Activated CD4-positive, alpha-beta T cell treated with anti-CD3 and anti-CD28 coated beads, Interleukin-2, Interleukin-4, amounts not matched to agents 100 ng/mL and 50 ng/mL, durations not matched to agents 16 hours and 8 hours (primary cell): ENCODE measurements at places on chromosomes 12 and 14.
A peak's percentile ranks its signal among the peaks of the same experiment; 100 is the strongest.

DNA sequence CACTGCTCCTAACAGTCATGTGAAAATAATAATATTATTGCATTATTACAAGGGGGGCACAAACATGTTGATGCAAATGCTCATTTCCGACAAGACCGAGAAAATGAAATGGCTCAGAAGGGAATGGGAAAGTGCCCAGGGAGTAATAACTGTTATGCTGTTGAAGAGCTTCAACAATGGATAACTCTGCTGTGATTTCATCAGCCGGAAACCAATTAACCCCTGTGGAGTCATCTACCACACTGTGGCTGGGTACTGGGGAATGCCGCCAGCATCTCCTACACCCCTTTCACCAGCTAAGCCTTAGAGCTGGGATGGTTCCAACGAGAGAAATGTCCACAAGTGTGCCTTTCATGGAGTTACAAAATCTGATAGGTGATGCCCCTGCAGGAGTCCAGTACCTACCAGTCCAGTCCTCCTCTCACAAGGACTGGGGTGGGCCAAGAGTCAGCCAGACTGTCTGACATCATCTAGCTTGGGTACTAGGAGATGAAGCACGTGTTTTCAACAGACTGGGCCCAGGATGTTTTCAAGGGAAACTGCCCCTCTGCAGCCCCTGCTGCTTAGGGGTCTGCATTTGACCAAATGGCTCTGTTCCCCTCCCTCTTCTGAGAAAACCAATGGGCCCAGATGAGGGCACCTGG, 509.3 kb upstream of the CCDC196 start:
- no peak for DNase-seq

- DNase-seq, result no peak
These were observed 1.1 kb upstream of the MYO1A start for GRCh38 chr12:57051011-57051410.

GRCh38 chr12:44972746-44973421, 78.0 kb downstream of the DBX2 start:
- peak; percentile 11 for DNase-seq

GRCh38 chr14:70183991-70184390, 4.8 kb downstream of the SLC8A3 start:
- DNase-seq, result no peak

- no peak for DNase-seq
These were observed 10.0 kb downstream of the SLC39A9 start for GRCh38 chr14:69408331-69408960.

- no peak for DNase-seq
These were observed 9.7 kb upstream of the ZDHHC22 start for GRCh38 chr14:77151245-77151644.

GRCh38 chr14:52103416-52103815, 34.6 kb upstream of the NID2 start:
- no peak for DNase-seq

GRCh38 chr12:778615-779014, 26.2 kb downstream of the WNK1 start:
- DNase-seq, result no peak

DNA sequence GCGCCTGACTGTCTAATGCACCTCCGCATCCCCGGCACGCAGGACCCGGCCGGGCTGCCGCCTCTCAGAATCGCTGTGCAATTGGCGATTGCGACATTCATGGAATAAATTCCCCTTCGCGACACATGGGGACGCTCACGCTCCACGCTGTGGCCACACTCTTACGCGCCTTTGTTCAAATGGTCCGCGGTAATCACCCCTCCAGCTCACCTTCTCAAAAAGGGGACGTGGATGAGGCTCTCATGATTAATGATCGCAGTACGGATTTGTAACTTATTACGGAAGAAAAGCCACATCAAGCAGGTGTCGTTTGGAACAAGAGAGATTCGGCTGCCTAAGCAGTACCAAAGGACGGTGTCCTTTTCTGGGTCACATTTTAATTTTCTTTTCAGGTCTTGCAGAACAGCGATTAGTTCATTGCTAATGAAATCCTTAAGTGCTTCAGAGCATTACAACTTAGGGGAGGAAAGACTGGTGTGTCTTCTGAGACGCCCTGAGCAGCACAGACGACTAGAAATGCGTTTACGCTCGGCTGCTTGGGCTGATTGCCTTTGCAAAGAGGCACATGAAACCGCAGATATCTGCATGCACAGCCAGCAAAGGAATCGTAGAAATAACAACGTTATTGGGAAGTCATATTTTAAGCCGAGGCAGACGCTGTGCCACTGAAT, 37.3 kb upstream of the ADGRD1 start:
- DNase-seq, result peak; percentile 6

- no peak for DNase-seq
These were observed 167.5 kb upstream of the FKBP4 start for GRCh38 chr12:2627076-2627834.

GRCh38 chr14:101845896-101846295, 84.4 kb downstream of the PPP2R5C start:
- no peak for DNase-seq

GRCh38 chr12:66196806-66197205, 7.8 kb downstream of the IRAK3 start:
- DNase-seq, result peak; percentile 61

DNA sequence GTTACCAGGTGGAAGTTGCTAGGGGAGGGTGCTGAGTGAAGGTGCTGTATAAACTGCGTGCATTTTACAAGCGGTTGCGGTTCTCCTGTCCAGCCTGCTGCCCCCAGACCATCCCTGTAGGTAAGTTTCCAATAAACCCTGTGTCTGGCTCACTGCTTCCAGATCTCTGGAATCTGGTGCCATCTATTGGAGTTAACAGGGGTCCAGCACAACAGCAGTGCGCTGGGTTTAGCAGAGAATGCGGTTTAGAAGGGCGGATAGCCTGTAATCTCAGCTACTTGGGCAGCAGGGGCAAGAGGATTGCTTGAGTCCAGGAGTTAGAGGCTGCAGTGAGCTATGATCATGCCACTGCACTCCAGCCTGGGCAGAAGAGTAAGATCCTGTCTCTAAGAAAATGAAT, 4.9 kb downstream of the AACS start:
- no peak for DNase-seq
